Right ventricle myocardium superior (tissue), 1 donor: ENCODE measurements at places on chromosomes 3 and 15. TPM values are rescaled to one million over a fixed set of nuclear protein-coding genes. Genes with fewer than 3 reads are reported as not detected.

Gene KBTBD8
- 4.2 TPM for total RNA-seq

Gene FAN1
- 25.1 TPM for total RNA-seq

- DNase-seq, result peak; percentile 66
These were observed 22.0 kb downstream of the RAB27A start for GRCh38 chr15:55267401-55268175.

- DNase-seq, result no peak
These were observed 94.0 kb downstream of the WDR76 start for GRCh38 chr15:43920815-43921214.

DNA sequence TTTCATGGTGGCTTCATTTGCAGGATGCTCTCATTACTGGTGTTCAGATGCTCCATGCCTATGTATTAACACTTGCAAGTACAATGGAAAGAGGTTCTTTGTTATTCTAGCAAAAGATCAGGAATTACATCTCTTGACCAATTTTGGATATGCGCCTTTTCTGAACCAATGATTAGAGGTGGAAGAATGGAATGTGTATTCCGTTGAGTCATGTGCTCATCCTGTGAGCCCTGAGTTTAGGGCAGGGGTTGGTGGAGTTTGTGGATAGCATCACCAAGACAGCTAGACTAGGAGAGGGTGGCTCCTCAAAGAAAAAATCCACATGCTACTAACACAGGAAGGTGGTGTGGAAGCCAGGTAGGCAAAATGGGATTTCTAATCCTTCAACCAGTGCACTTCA, 80.7 kb upstream of the SLC25A26 start:
- DNase-seq, result no peak

GRCh38 chr3:31275583-31275982, 257.1 kb upstream of the STT3B start:
- no peak for DNase-seq

DNA sequence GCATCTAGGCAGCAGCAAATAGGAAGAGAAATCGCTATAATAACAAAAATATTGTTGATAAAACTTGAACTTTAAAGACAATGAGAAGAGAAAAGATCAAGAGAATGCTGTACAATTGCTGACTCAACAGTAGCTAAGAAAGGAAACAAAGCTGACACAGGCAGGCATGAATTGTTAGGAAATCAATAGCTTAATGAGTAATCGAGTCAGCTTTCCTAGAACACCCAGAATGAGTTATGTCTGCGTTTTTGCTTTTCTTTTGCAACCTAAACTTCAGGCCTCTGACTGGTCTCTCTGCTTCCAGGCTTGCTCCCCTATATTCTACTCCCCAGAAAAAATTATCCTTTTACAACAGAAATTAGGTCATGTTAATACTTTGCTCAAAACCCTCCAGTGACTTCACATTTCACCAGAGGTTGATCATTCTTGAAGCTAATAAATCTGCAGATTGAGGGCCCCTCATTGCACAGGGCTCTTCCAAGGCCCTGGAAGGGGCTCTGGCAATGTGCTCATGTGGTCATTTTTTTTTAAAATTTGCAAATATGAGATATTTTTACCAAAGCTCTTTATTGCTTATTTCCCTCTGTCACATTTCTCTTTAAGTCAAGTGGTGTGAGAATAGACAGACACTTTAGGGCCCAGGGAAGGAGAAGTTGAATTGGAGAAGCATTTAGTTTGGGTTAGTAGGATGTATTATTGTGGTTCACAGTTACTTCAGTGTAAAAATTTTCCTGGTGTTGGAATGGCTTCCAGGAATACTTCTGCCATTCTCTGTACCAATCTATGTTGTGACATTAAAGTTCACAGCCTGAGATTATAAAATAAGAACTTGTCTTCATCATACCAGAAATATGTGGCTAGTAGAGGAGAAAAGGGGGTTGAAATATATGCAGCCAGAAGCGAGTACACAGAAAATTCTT, 116.3 kb downstream of the TMCO5A start:
- DNase-seq, result no peak

DNA sequence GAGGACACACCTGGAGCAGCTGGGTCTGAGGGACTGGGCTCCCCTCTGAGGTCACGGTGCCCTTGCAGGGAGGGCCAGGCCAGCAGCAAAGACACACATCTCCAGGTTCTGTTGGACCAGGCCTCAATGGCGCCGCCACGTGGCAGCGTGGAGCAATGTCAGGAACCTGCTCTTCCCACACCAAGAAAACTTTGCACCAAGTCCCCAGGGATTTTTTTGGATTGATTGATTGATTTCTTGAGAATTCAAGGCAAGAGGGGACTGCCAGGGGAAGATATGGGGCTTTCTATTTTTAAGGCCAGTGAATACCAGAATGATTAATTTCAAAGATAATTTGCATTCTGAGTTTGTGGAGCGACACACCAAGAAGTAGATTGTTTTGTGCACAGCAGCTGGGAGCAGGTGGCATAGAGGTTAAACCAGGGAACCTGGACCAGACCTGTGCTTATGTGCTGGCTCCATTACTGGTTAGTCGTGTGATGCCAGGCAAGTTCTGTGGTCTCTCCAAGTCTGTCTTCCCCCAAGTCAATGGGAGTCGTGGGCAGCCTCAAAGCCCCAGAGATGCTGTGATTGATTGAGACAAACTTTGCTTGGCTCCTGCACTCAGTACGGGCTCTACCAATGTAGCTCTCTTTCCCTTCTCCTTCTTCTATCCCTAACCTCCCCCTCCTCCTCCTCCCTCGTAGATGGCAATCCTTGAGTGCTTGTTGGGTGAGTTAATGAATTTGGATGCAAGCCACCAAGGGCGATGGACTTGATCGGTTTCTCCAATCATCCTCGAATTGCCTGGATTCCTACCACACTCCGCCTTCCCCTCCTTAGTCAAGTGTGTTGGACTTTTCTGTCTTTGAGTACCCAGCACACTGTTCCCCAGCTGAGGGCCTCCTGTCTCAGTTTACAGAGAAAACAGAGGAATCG, 96.2 kb upstream of the TRPM1 start:
- DNase-seq, result peak; percentile 66

GRCh38 chr3:155949453-155950217, 79.2 kb downstream of the GMPS start:
- DNase-seq, result no peak

DNA sequence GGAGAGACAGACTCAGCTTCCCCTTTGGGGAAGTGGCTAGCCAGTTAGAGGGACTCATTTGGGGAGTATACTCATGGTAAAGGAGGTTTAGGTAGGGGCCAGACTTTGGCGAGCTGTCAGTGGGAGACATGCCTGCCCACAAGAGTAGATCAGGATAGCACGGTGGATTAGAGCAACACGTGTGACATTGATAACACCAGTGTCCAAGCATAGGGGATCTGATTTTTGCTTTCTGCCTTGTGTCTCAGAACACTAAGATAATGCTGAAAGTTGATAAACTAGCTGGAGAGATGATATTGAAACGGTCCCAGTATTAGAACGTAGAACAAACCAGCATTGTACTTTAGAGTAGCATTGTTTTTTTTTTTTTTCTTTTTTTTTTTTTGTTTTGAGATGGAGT, 25.9 kb downstream of the MAP6D1 start:
- no peak for DNase-seq

- no peak for DNase-seq
These were observed 8.3 kb upstream of the ATP8B4 start for GRCh38 chr15:50127255-50127777.
